ENCODE measurements at places on chromosomes 4 and X.
A peak's percentile ranks its signal among the peaks of the same experiment; 100 is the strongest.

- DNase-seq = no peak
These were observed 26.9 kb downstream of the ARFIP1 start for GRCh38 chr4:152806501-152807125.

- DNase-seq = no peak
These were observed 563.1 kb upstream of the INTU start for GRCh38 chr4:127069675-127070074.

DNA sequence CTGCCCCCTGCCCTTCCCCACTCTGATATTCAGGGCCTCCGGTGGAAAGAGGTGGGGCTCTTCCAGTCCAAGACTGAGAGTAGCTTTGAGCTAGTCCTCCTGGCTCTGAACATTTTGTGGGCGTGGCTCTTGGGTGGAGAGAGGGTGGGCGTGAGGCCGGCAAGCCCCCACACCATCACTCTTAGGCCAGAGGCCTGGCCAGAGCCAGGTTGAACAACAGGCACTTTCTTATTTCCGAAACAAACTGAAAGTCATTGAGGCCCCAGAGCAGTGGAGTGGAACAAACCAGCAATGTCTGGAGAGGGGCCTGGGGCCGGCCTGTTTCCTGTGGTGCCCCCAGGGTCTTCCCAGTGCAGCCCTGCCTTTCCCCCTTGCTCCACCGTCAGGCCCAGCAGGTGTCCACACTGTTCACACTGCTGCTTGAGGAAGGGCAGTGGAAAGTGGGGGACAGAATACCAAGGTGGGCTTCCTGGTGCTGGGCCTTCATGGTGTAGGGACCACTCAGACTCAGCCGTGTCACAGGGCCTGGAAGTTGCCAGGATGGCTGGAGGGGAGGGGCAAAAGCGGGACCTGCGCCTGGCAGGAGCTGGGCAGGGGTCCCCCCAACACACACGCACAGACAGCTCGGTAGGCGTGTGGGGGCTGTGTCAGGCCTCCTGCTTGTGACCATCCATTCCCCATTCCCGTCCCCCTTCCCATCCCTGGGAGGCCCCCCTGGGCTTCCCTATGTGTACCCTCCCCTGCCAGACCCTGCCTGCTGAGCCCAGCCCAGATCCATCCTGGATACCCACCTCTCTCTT, 2.9 kb downstream of the ADRA2C start:
- no peak for DNase-seq

- no peak for DNase-seq
These were observed 119.2 kb downstream of the TLL1 start for GRCh38 chr4:165992283-165992682.

DNA sequence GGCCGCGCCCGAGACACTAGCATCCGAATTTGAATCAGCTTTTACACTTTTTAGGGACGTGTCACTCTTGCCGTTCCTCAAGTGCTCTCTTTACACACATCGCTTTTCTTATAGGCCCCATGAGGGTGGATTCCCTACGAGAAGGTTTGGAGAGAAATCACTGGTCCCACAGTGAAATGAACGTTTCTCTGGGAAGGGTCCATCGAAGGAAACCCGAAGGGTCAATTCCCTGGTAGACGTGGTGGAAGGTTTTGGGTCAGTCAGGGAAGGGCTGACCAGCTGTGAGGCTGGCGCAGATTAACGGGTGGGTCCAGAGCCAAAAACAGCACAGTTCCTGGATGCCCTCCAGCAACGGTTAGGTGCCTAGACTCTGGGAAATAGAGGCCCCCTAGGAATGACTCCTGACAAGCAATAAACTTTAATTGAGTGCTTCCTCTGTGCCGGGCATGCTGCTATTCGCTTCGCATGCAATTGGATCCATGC, 35.9 kb downstream of the ETDC start:
- DNase-seq = peak; percentile 48

DNA sequence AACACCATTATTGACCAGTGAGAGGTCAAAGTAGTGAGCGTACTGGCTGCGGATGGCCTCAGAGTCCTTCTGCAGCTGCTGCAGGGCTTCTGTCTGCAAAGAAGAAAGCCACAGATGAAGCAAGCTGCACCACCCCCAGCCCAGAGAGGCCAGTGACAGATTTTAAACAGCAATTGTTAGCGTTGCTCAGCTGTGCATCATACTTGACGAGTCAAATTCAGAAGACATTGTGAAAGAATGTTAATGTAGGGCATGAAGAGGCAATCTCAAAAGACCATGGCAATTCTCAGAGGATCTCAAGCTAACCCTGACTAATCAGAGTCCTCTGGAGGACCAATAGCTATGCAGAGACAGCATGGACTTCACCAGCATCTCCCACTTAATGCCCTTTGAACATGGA, 16.6 kb downstream of the DKC1 start:
- DNase-seq = peak; percentile 71

DNA sequence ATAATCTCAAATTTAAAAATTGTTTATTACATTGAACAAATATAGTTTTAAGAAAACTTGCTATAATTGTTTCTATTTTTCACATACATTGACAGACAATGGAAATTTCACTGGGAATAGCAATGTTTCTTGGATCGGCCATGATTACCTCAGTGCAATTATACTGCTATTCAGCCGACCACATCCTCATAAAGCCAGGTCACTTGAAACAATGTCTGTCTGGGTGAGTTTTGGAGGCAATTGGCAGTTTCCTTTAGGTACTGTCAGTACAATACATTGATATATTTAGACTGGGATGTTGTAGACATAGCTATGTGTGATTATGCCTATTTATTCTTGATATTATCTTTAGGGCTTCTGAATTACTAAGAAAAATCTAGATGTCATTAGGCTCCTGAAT, 89.5 kb upstream of the VEGFC start:
- DNase-seq = no peak

- DNase-seq = no peak
These were observed 1372.3 kb downstream of the STIM2 start for GRCh38 chr4:28232951-28233350.

Measured in HCEC 1CT (cell line).